Upper lobe of right lung (tissue), 1 donor: ENCODE measurements at places on chromosomes 4 and X. TPM values are rescaled to one million over a fixed set of nuclear protein-coding genes. Genes with fewer than 3 reads are reported as not detected.
A peak's percentile ranks its signal among the peaks of the same experiment; 100 is the strongest.

DNA sequence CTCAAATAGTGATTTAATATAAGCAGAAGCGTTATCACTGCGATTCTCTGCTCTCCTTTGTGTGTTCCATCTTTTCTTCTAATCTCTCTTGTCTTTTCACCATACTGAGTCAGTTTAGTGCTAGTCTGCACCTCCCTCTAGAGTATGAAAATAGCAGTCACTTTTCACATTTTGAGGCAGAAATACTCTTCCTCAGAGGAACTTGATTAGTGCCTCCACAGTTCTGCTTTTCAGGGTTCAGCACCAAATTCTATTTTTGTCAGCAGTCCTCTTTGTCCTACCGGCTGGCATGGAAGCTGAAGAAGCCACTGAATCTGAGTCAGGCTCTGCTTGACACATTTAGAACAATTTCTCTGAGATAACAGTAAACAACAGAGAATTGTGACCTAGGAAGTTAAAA, 49.7 kb upstream of the ANKRD17 start:
- no peaks in the 10 kb centered on the region for H3K27me3 ChIP-seq
- H3K27ac ChIP-seq: no peak overlapping the region
- no peaks in the 10 kb centered on the region for H3K4me1 ChIP-seq
- no peaks in the 10 kb centered on the region for H3K36me3 ChIP-seq

GRCh38 chr4:6917461-6918271, 8.0 kb downstream of the TBC1D14 start:
- H3K27ac ChIP-seq: peak overlapping the region; percentile 85
- H3K4me3 ChIP-seq: no peak overlapping the region
- H3K27me3 ChIP-seq: no peaks in the 10 kb centered on the region
- peaks cover 50% of the 10 kb centered on the region for H3K4me1 ChIP-seq

- no peak overlapping the region for H3K4me3 ChIP-seq
- no peaks in the 10 kb centered on the region for H3K27me3 ChIP-seq
- no peaks in the 10 kb centered on the region for H3K4me1 ChIP-seq
- H3K27ac ChIP-seq: no peak overlapping the region
- DNase-seq: no peak
- no peaks in the 10 kb centered on the region for H3K36me3 ChIP-seq
Observed at GRCh38 chrX:69293776-69294601, 128.7 kb upstream of the PJA1 start.

DNA sequence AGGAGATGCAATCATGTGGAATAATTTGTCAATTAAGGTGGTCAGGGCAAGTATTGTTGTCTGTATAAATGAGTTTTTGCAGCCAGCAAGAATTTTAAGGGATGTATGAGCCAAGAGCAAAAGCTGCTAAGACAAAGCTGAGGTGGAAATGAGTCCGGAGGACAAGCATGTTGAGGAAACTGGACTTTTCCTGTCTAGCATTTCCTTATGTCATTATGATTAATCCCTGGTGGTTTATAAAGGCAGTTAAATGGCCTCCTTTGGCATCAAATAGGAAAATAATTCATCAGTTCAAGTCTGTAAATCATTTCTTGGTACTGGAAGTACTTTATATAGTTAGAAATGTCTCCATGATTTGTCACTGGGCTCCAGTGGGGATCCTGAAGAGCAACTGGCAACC, 61.6 kb upstream of the TEX13A start:
- no peak overlapping the region for H3K27ac ChIP-seq
- no peak for DNase-seq
- H3K27me3 ChIP-seq: no peaks in the 10 kb centered on the region
- H3K4me3 ChIP-seq: no peak overlapping the region
- no peaks in the 10 kb centered on the region for H3K36me3 ChIP-seq

DNA sequence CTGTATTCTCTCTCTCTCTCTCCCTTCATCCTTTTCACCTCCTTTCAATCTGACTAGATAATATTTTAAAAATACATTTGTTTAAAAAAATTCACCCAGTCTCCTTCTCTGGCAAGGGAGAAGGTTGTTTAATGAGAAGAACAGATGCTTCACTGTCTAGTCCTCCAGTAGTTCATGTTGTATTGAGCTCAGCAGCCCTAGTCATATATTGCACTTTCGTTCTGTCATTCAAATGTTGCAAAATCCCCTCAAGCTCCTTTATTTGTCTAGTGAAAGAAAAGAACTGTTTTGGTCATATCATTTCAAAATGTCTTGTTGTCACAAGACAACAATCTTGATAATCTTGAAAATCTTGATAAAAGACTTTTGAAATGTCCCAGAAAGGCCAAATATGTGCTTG, 248.0 kb downstream of the GALNTL6 start:
- H3K4me3 ChIP-seq: no peak overlapping the region
- no peaks in the 10 kb centered on the region for H3K36me3 ChIP-seq
- DNase-seq: no peak
- H3K27ac ChIP-seq: no peak overlapping the region

GRCh38 chr4:15605537-15605936, 49.6 kb downstream of the FBXL5 start:
- no peaks in the 10 kb centered on the region for H3K27me3 ChIP-seq
- H3K27ac ChIP-seq: no peak overlapping the region
- H3K4me3 ChIP-seq: no peak overlapping the region

DNA sequence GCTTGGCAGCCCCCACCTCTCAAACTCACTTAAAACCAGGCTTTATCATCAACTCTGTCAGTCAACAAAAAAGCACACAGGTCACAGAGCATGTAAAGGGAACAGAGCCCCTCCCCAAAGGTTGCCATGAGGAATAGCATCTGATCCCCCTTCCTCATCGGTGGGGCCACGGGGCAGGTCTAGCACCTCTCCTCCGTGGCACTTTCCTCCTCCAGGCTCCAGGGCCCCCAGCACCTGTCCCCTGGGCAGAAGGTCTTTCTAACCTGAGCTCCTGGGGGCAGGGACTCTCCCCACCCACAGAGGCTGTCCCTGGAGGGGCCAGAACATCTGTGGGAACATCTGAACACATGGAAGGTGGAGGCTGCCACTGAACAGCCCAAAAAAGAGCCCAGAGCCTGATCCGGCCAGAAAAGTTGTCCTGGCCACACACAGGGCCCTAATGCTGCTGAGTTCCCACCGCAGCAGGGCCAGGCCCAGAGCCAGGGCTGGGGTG, 65.7 kb downstream of the ZFYVE28 start:
- no peak for DNase-seq
- H3K27ac ChIP-seq: no peak overlapping the region
- H3K27me3 ChIP-seq: no peaks in the 10 kb centered on the region
- no peaks in the 10 kb centered on the region for H3K36me3 ChIP-seq
- no peak overlapping the region for H3K4me3 ChIP-seq

GRCh38 chr4:11632483-11632882, 203.8 kb upstream of the HS3ST1 start:
- H3K4me1 ChIP-seq: no peaks in the 10 kb centered on the region
- DNase-seq: no peak
- no peaks in the 10 kb centered on the region for H3K27me3 ChIP-seq
- H3K4me3 ChIP-seq: no peak overlapping the region

- H3K27me3 ChIP-seq: no peaks in the 10 kb centered on the region
- H3K36me3 ChIP-seq: no peaks in the 10 kb centered on the region
- no peak for DNase-seq
- H3K4me1 ChIP-seq: no peaks in the 10 kb centered on the region
- no peak overlapping the region for H3K27ac ChIP-seq
Observed at GRCh38 chr4:89784686-89785231, 52.2 kb downstream of the SNCA start.

GRCh38 chrX:122546269-122546668, 637.8 kb upstream of the GRIA3 start:
- H3K36me3 ChIP-seq: no peaks in the 10 kb centered on the region
- no peak for DNase-seq
- no peaks in the 10 kb centered on the region for H3K27me3 ChIP-seq
- no peaks in the 10 kb centered on the region for H3K4me1 ChIP-seq
- no peak overlapping the region for H3K27ac ChIP-seq

DNA sequence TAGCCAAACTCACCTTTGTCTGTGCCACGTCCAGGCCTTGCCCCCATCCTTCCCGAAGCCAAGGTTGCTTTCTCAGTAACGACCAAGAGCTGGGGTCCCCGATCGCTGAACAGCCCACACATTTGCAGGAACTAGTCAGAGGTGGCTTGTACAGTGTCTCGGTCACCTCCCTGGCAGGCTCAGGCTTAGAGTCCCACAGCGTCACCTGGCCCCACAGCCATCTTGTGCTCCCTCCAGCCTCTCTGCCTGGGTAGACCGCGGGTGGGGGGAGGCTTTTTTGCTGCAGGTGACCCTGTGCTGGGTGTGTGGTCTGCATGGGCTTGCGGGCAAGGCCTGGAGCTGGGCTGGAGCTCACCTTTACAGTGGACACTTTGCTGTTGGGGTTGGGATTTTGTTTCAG, 60.2 kb downstream of the PSAPL1 start:
- no peak overlapping the region for H3K27ac ChIP-seq
- H3K36me3 ChIP-seq: no peaks in the 10 kb centered on the region
- no peaks in the 10 kb centered on the region for H3K4me1 ChIP-seq
- no peaks in the 10 kb centered on the region for H3K27me3 ChIP-seq

GRCh38 chr4:81180916-81181315, 34.1 kb downstream of the PRKG2 start:
- no peaks in the 10 kb centered on the region for H3K27me3 ChIP-seq
- no peaks in the 10 kb centered on the region for H3K36me3 ChIP-seq
- H3K4me1 ChIP-seq: no peaks in the 10 kb centered on the region
- no peak for DNase-seq
- no peak overlapping the region for H3K4me3 ChIP-seq
- H3K27ac ChIP-seq: no peak overlapping the region

GRCh38 chrX:14864631-14865030, 8.2 kb downstream of the FANCB start:
- no peak overlapping the region for H3K4me3 ChIP-seq
- no peaks in the 10 kb centered on the region for H3K4me1 ChIP-seq
- H3K36me3 ChIP-seq: no peaks in the 10 kb centered on the region
- no peaks in the 10 kb centered on the region for H3K27me3 ChIP-seq
- H3K27ac ChIP-seq: no peak overlapping the region

DNA sequence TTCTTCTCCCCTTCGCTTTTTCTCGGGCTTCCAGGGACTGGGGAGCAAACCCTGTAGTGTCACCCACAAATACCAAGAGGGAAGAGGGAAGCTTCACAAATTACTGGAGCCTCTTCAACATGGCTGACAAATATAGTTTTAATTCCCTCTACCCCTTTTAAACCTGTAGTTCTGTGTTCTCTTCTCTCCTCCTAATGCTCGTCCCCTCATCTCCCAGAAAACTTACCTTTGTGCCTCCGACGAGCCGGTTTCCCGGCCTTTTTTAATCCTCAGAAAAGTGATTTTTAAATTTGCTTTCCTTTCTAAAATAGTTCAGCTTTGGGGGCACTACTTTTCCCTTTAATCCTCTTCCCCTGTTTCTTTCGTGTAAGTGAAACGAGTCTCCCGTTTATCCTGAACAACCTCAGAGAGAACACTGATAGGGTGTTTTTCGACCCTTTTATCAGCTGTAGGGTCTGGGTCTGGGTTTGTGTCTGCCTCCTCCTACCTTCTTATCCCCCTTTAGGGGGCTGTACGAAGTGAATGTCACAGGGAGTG, 408 bp downstream of the TET2 start:
- H3K27ac ChIP-seq: peak overlapping the region; percentile 92
- DNase-seq: no peak
- H3K27me3 ChIP-seq: no peaks in the 10 kb centered on the region
- peak overlapping the region; percentile 77 for H3K4me3 ChIP-seq
- H3K4me1 ChIP-seq: peaks cover 15% of the 10 kb centered on the region

- H3K4me1 ChIP-seq: peaks cover 24% of the 10 kb centered on the region
- H3K36me3 ChIP-seq: no peaks in the 10 kb centered on the region
- no peak for DNase-seq
- H3K27ac ChIP-seq: no peak overlapping the region
Observed at GRCh38 chr4:73894001-73894400, 24.8 kb downstream of the CXCL1 start.

The ESX1 gene
- not detected for total RNA-seq

The CLGN gene
- 0.93 TPM for total RNA-seq

The AFAP1 gene
- total RNA-seq: 28.7 TPM

The TEX13B gene
- total RNA-seq: not detected

The WNK3 gene
- total RNA-seq: 1.8 TPM

The VCX3A gene
- not detected for total RNA-seq

The GABRG1 gene
- total RNA-seq: not detected

The FUNDC2 gene
- total RNA-seq: 79.1 TPM

The APELA gene
- not detected for total RNA-seq

The RBM47 gene
- 105 TPM for total RNA-seq

The XAGE1B gene
- total RNA-seq: 1.2 TPM

The CPLX1 gene
- 5.2 TPM for total RNA-seq
